Adrenal gland (tissue), 19 donors: ENCODE measurements at places on chromosomes 13 and 19. TPM values are rescaled to one million over a fixed set of nuclear protein-coding genes. Genes with fewer than 3 reads are reported as not detected.

KLK12 gene
- not detected for total RNA-seq

KRTDAP gene
- not detected for total RNA-seq

PTPRS gene
- 27.7 TPM for total RNA-seq

OR10H2 gene
- not detected for total RNA-seq

EID2B gene
- 4.7 TPM for total RNA-seq

- H3K27ac ChIP-seq = no peak overlapping the region
- no peak for DNase-seq
- no peaks in the 10 kb centered on the region for H3K36me3 ChIP-seq
These were observed 913.1 kb upstream of the SLITRK5 start for GRCh38 chr13:86758116-86758515.

- no peak for DNase-seq
- H3K4me3 ChIP-seq = no peak overlapping the region
- no peak overlapping the region for H3K27ac ChIP-seq
- H3K4me1 ChIP-seq = no peaks in the 10 kb centered on the region
These were observed 9.4 kb upstream of the CACNG6 start for GRCh38 chr19:53982001-53982451.

- H3K4me3 ChIP-seq = peak overlapping the region; percentile 28
- DNase-seq = no peak
- no peak overlapping the region for H3K27ac ChIP-seq
- H3K27me3 ChIP-seq = peaks cover 81% of the 10 kb centered on the region
- H3K36me3 ChIP-seq = no peaks in the 10 kb centered on the region
These were observed 1.3 kb downstream of the SOX21 start for GRCh38 chr13:94710881-94711560.

- peaks cover 4% of the 10 kb centered on the region for H3K4me1 ChIP-seq
- H3K36me3 ChIP-seq = no peaks in the 10 kb centered on the region
- H3K27me3 ChIP-seq = peaks cover 9% of the 10 kb centered on the region
- H3K27ac ChIP-seq = peak overlapping the region; percentile 52
These were observed 349.2 kb upstream of the ARGLU1 start for GRCh38 chr13:106917024-106917571.

- peaks cover 5% of the 10 kb centered on the region for H3K4me1 ChIP-seq
- H3K36me3 ChIP-seq = no peaks in the 10 kb centered on the region
- no peaks in the 10 kb centered on the region for H3K27me3 ChIP-seq
- no peak for DNase-seq
- no peak overlapping the region for H3K4me3 ChIP-seq
These were observed 24.7 kb upstream of the RB1 start for GRCh38 chr13:48278806-48279205.

DNA sequence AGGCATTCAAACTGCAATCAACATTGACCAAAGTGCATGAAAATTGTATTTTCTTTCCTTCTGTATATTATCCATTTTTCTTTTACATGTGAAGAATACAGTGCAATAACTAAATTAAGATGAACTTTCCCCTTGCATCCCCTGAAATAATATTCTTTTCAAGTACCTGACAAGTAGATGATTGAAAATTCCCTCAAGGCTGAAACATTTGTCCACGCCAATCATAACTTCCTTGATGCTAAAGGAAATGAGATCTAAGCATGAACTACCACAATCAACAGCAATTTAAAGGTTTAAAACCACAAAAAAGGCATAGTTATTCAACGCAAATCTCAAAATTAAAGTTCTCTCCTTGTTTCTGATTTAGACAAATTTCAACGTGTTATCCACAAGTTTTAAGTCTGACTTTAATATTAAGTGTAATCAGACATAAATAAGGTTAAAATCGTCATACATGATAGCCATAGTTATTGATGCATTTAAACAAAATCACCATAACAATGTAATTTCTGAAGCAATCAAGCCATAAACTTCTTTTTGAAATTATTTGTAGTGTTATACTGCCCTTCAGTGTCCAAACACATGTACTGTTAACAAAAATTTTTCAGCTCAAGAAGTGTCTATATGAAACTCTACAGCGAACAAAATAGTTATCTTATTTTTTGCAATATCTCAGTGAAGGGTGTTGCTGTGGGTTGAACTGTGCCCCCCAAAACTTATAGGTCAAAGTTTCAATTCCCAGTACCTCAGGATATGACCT, 169.5 kb downstream of the DCLK1 start:
- H3K27ac ChIP-seq = no peak overlapping the region
- DNase-seq = no peak
- peaks cover 7% of the 10 kb centered on the region for H3K4me1 ChIP-seq

DNA sequence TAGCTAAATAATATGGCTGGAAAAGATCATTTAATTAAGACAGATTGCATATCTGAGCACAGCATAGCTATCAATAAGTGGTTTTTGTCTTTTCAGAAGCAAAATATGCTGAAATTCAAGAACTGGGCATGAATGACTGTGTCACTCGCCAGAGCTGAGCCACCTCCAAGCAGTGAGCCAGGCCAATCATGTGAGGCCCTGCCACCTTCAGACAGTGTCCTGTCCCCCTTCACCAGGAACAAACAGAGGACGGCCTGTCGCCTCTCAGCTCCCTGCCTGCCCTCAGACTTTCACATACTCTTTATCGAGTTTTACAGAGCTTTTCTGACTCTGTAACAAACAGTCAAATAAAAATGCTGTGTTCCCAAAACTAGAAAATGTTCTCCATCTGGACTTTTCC, 171.0 kb upstream of the TSC22D1 start:
- peaks cover 8% of the 10 kb centered on the region for H3K4me1 ChIP-seq
- no peak overlapping the region for H3K27ac ChIP-seq
- no peaks in the 10 kb centered on the region for H3K36me3 ChIP-seq
- H3K4me3 ChIP-seq = no peak overlapping the region
- H3K27me3 ChIP-seq = no peaks in the 10 kb centered on the region
- DNase-seq = no peak

- no peaks in the 10 kb centered on the region for H3K36me3 ChIP-seq
- no peaks in the 10 kb centered on the region for H3K4me1 ChIP-seq
- no peak for DNase-seq
- H3K27me3 ChIP-seq = no peaks in the 10 kb centered on the region
- no peak overlapping the region for H3K4me3 ChIP-seq
These were observed 57.9 kb downstream of the KCTD12 start for GRCh38 chr13:76828316-76828741.

GRCh38 chr13:66362485-66362884, 867.7 kb downstream of the PCDH9 start:
- no peak overlapping the region for H3K4me3 ChIP-seq
- no peaks in the 10 kb centered on the region for H3K36me3 ChIP-seq
- no peaks in the 10 kb centered on the region for H3K27me3 ChIP-seq
- H3K4me1 ChIP-seq = no peaks in the 10 kb centered on the region
- DNase-seq = no peak
- no peak overlapping the region for H3K27ac ChIP-seq

DNA sequence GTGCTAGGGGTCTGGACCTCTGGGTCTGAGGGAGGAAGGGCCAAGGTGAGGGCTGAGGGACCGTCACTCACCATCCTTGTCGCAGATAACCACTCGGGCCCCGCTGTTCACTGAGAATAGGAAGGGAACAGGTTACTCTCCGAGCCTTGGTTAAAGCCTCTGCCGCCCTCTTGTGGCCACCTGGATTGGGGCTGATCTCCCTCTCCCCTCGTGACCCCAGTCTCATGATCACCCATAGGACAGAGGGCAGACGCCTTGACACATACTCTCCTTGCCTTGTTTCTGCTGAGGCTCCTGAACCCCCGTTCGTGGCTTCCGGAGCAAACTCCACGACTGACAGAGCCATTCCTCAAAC, 580 bp downstream of the HSD17B14 start:
- peak; percentile 97 for DNase-seq
- H3K4me1 ChIP-seq = peaks cover 7% of the 10 kb centered on the region
- peak overlapping the region; percentile 65 for H3K4me3 ChIP-seq
- H3K27ac ChIP-seq = peak overlapping the region; percentile 85
